ENCODE measurements at places on chromosomes 7 and 10.
A peak's percentile ranks its signal among the peaks of the same experiment; 100 is the strongest.

DNA sequence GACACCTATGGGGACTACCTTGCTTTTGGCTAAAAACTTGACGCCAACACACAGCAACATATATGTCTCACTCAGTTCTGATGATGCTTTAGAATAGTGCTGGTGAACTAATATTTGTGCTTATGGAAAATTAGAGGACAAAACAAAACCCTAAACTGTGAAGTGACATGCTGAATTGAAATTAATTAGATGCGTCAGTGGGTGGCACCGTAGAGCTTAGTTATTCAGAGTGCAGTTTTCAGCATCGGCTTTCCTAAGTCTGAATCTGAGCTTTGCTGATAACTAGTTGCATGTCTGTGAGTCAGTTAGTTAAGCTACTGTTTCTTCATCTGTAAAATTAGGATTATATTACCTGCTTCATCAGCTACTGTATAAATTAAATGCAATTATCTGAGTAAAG, 245.0 kb upstream of the SORCS1 start:
- no peak for DNase-seq

DNA sequence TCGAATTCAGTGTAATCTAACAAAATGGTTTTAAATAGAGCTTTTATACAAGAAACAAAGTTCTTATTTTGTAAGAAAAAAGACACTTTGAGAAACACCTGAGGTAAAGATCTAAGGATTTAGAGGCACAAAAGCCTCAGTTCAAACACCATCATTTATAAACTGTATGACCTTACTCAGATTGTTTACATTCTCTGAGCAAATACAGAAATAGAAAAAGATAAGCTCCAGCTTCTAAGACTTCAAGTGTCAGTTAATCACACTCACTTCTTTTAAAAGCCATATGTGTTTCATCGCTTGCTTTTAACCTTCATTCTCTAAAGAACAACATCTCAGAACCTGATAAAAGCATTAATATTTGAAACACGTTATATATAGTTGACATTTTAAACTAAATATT, 27.9 kb downstream of the CADPS2 start:
- DNase-seq, result no peak

- no peak for DNase-seq
These were observed 565.0 kb downstream of the PTPRN2 start for GRCh38 chr7:158022601-158023000.

- peak; percentile 58 for DNase-seq
These were observed 383 bp downstream of the MARVELD1 start for GRCh38 chr10:97713826-97714400.

DNA sequence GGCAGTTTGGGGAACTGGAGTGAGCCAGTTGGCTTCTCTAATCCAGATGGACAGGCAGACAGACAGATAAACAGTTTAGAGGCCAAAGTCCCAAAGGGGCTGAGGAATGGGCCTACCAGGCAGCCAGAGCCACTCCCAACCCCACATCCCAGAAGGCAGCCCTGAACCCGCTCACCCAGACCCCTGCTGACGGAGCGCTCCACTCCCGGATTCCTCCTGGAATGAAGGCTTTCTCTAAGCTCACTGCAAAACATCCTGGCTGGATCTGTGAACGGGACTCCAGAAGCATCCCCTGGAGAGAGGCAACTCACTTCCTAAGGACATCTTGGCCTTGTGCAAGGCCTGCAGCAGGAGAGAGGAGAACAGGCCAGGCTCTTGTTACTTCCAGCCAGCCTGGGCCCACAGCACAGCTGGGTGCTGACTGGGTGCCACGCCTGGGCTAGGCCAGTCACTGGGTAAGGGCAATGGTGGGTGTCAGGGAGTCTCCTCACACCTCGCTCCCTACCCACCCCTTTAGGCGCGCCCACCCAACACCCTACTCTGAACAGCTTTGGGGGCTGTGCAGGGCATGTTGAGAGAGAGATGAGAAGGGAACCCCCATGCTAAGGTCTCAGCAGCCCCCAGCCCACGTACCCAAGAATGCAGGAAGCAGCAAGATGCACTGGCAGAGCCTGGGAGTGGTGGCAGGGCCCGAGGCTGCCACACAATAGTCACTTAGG, 168.6 kb upstream of the ZMIZ1 start:
- DNase-seq, result no peak

DNA sequence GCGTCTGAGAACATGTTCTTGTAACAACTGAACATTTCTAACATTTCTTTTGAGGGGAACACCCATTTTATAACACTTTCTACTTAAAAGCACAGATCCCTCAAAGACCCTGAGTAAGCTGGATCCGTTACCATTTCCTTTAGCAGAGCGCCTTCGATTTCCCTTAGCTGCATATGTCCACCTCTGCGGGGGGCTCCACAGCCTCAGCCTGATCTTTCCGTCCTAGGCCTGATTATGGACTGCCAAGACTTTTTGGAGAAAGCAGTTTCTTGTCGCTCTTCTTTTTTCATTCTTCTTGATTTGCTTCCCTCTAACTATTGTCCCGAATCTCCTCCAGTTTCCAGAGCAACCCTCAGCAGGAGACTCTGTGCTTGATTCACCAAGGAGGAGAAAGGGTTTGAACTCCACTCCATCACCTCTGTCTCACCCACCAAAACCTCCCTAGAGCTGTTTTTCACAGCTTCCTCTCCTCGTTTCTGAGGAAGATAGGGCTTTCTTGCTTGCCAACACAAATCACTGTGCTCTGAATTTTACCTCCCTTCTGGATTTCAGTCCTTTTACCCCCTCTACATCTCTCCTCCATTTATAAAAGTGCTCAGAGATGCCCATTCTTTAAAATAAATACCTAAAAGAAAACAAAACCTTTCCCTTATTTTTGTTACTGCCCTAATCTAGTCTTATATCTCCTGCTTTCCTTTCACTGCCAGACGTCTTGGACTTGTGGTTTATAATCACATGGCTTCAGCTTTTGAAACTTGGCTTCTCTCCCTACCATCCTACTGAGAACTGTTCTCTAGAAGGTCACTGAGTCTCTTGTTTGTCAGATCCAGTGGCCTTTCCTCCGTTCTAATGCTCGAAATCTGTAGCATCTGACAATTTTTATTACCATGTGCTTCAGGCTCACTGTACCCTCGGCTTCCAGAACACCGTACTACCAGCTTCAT, 30.5 kb upstream of the ZRANB1 start:
- no peak for DNase-seq

DNA sequence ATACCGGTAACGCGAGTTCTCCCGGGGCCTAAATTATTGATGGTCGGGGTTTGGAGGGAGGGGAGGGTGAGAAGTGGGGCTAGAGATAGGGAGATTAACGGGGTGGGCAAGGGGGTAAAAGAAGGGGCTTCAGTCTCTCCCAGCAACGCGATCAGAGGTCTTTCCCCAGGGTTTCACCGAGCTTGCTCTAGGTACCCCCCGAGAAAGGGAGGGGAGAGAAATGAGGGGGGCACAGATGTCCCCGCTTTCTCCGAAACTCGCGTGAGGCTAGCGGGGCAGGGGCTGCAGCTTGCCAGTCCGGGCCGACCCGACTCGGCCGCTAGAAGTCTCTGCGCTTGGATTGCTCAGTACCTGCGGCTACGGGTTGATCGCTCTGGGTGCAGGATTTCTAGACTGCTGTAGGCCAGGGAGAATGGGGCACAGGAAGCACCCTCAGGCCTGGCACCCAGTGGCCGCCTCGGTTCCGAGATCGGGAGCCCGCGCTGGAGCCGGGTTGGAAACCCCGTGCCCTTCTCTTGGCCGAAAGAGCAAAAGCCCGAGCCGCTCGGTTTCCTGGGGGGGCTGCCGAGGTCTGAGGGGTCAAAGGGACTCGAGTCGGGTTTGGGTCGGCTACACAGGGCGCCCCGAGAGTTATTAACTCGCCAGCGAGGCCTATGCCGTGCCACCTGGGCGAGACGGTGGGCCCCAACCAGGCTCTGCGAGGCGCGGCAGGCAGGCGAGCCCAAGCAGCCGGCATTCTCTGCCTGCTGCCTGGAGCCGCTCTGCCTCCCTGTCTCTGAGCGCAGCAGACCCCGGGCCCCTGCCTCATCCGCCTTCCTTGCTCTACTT, 3.1 kb downstream of the PAX2 start:
- no peak for DNase-seq

DNA sequence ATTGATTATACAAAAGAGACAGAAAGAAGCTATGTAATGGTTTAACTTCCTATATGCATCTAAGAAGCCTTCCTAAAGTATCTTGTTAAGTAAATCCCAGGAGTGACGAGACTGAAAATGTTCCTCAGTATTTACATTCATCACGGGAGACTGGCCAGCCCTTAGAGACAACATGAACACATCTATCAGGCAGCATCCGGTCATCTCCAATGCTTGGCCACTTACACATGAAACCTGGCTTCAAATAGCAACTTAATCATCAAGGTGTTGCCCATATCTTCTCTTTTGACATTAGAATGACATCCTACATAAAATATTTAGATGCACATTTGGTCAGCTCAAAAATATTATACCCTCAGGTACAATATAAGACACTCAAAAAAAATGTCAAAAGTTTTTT, 33.8 kb downstream of the ERCC6 start:
- no peak for DNase-seq

DNA sequence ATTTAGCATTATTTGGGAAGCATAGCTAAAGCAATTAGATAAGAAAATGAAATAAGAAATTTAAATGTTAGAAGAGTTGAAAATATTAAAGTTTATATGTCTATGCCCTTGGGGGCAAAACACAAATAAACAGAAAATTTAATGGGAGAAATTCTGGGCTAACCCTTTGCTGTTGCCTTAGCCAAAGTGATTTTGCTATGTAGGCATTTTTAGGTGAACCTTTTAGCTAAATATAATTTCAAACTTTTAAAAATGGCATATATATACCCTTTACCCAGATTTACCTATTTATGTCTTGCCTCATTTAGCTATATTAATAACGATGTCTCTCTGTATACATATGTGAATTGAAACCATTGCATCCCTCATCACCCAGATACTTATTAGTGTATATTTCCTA, 20.1 kb downstream of the NFE2L3 start:
- no peak for DNase-seq

- no peak for DNase-seq
These were observed 60.0 kb downstream of the WAC start for GRCh38 chr10:28592953-28593352.

- no peak for DNase-seq
These were observed 34.0 kb upstream of the R3HCC1L start for GRCh38 chr10:98100476-98100875.

DNA sequence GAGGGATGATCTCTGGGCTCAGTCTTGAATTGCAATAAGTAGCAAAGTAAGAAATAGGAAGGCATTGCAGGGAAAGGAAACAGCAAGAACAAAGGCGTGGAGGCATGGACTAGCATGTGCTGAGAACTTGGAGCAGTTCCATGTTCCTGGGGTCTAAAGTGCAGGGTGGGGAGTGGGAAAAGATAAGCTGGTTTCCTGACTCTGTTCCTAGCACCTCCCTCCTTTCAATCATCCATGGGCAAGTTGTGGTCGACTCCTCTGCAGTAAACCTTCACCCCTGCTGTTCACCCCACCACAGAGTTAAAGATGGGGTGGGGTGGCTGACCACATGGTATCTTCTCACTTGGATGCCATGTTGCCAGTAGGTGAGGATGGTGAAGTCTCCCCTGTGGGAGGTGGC, 29.6 kb downstream of the RPS24 start:
- DNase-seq, result no peak

DNA sequence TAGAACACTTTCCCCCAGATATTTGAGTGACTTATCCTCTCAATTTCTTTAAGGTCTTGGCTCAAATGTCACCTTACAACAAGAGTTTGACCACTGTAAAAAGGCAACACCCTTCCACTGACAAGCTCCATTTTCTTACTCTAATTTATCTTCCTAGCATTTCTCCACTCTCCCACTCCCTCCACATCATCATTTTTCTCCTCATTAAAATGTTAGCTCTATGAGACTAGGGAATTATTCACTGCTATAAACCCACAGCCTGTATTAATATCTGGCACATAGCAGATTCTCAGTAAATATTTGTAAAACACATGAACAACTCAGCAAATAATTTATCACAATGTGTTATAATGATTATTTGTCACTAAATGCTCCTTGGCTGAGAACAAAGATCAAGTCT, 161.0 kb downstream of the DOCK4 start:
- no peak for DNase-seq

GRCh38 chr7:6651851-6652445, 14.8 kb downstream of the ZNF316 start:
- no peak for DNase-seq

DNA sequence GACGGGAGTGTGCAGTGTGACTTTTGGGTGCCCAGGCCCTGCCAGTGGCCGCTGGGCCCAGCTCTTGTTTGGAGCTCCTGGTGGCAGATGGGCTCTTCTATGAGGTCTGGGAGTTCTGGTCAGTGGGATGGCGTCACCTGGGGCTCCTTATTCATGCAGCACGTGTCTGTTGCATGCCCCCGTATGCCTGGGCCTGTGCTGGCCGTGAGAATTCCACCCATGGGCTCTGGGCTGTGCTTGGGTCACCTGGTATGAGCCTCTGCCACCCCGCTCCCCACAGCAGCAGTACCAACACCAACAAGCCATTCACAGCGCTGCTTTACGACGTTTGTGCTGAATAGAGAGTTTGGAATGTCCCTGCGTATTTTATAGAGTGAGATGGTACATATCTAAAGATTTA, 27.1 kb downstream of the INPP5A start:
- no peak for DNase-seq

- no peak for DNase-seq
These were observed 32.1 kb downstream of the ASAH2 start for GRCh38 chr10:50219200-50219599.

DNA sequence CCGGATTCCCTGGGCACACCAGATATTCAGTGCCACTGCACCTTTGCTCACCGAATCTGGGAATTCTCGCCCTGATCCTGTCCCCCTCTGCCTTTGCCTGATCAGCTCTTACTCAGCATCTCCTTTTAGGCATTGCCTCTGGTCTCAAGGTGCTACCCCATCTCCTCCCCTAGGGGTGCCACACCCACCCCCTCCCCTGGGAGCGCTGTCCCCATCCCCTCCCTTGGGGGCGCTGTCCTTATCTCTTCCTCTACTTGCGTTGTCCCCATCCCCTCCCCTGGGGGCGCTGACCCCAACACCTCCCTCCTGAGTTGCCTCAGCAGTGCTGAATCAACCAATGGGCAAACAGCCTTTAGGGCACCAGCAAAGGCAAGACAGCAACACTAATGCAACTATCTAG, 686.9 kb upstream of the FOXK1 start:
- DNase-seq, result no peak

DNA sequence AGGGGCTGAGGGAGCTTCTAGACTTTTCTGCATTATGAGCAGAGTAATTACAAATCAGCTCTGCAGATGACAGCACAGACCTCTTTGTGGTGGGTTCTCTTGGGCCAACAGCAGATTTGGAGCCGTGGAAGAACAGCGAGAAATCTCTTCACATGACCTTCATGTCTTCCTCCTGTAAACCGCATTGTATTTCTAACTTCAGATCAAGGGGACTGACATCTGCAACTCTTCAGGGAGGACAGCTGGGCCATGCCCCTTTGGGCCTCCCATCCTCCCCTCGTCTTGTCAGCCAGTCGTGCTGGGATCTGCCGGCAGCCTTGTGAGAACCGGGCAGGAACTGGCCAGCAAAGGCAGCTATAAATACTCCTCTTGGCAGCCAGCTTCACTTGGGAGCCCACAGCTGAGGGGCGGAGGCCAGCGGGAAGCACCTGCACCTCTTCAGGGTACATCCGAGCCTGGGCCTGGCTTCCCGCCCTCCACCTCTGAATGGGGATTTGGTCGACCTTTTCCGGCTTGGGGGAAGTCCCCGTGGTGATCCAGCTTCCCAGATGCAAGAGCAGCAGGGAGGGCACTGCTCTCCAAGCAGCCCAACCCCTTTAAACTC, 54.7 kb downstream of the STEAP1B start:
- no peak for DNase-seq
